Neural crest cell (in vitro differentiated cells): ENCODE measurements at places on chromosomes 7 and 10.

- no peak for DNase-seq
These were observed 51.8 kb upstream of the FAM133B start for GRCh38 chr7:92641921-92642511.

DNA sequence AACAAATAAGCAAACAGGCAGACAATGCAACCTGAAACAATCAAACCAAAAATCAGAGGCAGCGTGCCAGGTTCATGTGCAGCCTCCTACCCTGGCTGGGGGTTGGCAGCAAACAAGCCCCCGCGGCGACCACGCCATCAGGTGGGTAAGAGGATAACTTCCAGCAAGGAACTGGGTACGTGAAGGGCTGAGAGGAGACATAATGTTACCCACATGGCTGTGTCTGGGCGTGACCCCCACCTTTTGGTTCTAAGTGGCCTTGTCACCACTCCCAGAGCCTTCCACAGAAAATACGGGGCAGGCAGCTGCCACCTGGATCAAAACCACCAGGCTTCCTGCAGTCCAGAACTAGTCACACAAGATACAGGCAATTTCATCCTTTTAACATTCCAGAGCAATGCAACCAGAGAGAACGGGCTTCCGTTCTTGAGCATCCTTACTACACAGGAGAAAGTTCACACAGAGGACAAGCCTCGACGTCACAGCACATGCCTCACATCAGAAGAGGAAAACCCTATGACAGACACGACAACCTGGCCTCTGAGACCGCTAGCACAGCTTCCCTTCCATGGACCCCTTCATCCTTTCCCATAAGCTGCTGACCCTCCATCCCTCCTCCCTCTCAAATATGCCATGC is 171.0 kb downstream of the GRID1 start:
- DNase-seq, result no peak

GRCh38 chr10:122286867-122287266 is 15.8 kb downstream of the BTBD16 start:
- no peak for DNase-seq

DNA sequence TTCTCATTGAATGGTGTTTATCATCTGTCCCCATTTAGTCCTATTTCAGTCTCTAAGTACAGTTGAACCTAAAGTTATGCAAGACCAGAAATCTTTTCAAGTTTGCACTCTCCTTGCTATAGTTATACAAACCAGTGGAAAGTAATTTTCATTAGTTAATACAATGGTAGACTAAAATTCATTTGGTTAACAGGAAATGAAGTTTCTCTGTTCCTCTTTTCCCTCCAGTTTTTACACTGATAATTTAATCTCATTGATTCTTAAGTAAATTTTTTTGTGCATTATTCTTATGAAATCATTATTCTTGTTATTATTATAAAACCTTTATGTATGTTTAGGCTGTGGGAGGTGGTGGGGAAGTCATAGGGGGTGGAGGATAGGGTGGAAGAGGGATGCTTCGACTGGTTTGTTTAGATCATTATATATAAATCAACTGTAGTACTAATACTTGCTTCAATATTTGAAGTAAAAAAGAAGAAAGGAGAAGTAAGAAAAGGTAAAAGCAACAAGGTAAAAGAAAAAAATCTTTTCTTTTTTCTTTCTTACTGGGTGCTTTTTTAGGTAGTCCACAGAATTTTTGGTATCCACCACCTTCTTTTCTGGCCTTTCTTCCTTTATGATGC is 104.1 kb downstream of the GPR85 start:
- DNase-seq, result no peak

DNA sequence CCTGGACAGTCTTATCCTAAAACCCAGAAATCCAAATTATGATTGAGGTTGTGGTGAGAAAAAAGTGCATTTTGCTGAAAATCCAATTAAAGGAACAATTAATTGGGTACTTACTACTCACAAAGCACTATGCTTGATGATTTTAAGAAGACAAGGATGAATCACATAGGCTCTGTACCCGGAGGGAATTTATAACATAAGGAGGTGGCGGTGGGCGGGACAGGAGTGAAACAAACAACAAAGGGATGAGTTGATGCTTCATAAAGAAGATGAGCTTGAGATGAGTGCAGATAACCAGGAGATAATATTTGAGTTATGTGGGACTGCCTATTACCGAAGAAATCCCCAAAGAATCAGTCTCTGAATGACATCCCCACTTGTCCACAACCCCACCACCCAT is 171.1 kb upstream of the FZD8 start:
- no peak for DNase-seq
